NCI-H510A (cell line): ENCODE measurements at places on chromosomes 16 and 17.

DNA sequence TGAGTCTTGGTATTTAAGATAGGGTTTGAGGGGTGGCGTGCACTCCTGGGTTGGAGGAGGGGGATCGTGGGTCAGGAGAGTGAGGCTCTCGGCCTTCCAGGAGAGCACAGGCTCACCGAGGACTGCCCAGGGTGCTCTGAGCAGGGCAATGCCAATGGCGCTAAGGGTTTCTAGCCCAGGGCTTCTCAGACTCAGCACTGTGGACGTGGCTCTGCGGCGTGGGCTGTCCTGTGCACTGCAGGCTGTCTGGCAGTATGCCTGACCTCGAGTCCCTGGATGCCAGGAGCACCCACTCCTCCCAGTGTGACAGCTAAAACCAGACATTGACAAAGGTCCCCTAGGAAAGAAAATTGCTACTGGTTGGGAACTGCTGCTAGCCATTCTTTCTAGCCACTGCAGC is 37.2 kb upstream of the ENDOV start:
- no peak for DNase-seq

DNA sequence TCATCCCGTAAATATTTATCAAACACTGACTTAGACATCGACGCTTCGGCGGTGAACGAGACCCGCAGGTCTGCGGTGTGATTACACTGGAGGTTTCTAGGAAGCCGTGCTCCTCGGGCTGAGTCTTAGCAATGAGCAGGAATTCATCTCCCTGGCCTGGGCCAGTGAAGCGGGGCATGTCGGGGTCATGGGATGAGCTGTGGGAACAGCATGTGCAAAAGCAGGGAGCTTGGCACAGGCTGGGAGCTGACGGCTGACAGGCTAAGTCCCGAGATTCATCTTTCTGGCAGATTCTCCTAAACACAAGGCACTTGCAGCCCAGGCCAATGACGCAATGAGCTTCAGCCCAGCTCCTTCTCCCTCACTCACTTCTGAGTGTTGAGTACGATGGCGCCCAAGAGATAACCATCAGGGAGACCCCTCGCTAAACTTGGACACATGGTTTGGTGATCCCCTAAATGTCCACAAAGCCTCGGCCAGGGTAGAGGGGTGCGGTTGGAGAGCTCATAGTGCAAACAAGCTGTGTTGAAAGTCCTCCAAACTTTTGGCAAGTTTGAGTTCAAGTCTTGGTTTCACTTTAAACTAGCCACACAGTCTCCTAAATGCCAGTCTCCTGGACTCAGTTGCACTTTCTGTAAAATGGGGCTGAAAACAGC is 12.8 kb downstream of the CRISPLD2 start:
- DNase-seq = no peak

DNA sequence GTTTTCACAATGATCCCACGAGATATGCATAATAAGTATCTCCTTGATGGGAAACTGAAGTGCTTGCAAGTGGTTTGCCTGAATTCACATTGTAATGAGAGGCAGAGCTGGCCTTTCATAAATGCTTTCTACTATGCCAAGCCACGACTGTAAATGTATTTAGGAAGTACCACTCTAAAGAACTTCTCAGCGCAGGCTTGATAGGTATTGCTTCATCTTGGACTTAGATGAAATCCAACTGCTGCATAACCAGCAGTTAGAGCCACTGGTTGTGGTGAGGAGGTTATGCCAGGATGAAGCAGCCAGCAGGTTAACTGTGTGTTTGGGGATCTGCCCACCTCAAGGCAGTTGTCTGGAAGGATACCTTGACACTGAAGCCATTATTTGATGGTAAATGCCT is 26.8 kb downstream of the MARCHF10 start:
- DNase-seq = peak; percentile 34

DNA sequence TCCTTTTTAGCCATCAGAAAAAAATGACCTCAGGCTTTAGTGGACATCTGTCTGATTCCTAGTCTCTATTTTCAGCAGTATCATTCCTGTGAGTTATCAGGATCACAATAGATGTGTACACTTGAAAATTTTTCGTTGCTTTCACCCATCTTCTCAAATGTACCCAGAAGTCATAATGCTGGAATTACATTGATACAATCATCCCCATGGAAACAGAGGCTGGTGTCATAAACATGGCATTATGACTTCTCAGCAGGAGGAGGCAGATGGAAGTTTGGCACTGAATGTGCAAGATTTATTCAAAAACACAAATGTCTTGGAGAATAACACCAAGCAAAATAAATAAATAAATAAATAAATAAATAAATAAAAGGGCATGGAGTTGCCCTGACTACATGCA is 292.5 kb downstream of the PHKB start:
- DNase-seq = no peak

DNA sequence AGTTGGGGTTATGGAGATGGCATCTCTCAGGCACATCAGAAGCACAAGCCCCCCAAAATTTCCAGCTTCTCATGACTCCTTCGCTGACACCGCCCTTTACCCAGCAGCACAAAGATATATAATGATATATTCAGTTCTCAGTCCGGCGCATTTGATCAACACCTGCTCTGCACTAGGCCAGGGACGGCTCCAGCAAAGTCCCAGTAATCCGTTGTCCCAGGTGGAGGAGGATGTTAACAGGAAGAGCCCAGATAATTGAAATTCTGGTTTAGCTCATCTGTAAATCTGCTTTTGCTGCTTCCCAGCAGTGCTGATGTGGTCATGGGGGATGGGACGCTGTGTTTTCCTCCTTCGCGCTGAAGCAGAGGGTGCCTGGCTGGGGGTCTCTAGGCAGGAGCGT is 131.5 kb downstream of the OR1D5 start:
- no peak for DNase-seq

DNA sequence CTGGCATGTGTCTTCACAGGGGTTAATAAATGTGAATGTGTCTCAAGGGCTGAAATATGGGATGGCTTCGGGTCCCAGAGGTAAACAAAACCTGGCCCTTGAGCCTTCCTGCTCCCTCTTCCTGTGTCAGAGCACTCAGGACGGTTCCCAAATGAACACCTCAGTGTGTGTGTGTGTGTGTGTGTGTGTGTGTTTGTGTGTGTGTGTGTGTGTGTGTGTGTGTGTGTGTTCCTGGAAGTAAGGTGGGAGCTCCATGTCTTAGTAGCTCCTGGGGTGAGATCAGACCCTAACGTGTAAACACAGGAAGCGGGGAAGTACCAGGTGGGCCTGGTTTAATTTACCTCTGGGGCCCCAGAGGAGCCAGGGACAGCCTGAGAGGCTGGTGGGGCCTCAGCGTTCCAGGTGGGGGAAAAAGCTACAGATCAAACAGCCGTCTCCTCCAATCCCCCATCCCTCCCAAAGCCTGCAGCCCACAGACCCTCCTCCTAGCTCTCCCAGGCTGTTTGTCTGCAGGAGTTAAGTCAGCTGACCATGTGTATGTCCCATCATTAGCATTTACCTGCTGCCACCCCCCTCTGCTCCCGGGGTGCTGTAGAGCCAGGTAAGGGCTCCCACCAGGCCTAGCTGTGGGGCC is 6.1 kb downstream of the KIF19 start:
- peak; percentile 70 for DNase-seq

GRCh38 chr17:51184124-51184523 is 17.9 kb downstream of the NME2 start:
- DNase-seq = no peak

- DNase-seq = no peak
Observed at GRCh38 chr16:14608604-14609003, 21.5 kb downstream of the PARN start.

- DNase-seq = no peak
Observed at GRCh38 chr17:68356520-68356919, 65.2 kb downstream of the ARSG start.

GRCh38 chr16:88497561-88498462 is 44.7 kb downstream of the ZFPM1 start:
- DNase-seq = no peak

DNA sequence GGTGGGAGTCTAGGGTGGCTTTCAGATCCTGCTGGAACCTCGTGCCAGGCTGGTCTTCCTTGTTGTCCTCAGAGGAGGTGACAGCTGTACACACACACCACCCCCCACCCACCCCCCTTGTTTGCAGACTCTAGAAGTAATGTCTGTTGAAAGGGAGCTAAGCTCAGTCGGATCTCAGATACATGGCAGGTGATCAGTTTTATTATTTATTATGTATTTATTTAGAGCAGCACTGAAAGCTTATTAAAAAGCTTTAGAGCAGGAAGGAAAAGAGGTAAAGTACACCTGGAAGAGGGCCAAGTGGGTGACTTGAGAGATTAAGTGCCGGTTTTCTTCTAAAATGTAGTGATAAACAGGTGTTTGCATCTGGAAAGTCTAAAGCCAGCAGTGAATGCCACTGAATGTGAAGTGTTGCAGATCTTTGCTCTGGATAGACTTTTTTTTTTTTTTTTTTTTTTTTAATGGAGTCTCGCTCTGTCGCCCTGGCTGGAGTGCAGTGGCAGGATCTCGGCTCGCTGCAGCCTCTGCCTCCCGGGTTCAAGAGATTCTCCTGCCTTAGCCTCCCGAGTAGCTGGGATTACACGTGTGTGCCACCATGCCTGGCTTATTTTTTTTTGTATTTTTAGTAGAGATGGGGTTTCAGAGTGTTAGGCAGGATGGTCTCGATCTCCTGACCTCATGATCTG is 40.2 kb downstream of the FOXK2 start:
- peak; percentile 91 for DNase-seq

GRCh38 chr16:79173919-79174318 is 426.6 kb downstream of the MAF start:
- DNase-seq = no peak

DNA sequence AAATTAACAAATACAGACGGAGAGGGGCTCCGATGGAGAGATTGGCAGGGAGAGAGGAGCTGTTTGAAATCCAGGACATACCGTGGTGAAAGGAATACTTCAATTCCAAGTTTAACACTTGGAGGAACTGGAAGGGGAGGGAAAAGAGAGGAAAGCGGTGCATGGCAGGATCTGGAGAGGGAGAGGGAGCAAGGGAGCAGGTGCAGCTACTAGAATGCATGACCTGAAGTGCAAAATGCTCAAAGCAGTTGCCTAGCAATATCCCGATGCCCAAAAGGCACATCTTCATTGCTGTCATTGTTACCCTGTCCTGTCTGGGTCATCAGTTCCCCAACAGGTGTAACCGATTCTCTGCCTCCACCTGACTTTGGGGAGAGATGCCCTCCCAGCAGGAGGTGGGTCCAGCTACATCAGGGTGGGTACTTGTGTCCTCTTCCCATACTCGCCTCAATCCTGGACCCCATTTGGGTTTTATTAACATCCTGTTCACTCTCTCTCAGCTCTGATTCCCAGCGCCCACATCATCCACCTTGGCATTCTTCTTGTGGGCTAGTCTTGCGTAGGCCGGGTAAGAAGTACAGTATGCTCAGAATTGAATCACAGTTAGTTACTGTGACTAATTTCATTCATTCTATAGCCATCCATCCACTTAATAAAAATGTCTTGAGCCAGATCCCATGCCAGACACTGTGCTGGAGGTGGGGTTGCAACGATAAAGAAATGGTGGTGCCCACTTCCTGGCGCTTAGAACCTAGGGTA is 37.4 kb upstream of the EMP2 start:
- DNase-seq = no peak

- DNase-seq = no peak
Observed at GRCh38 chr17:81285179-81285878, 9.8 kb downstream of the SLC38A10 start.

GRCh38 chr17:78258323-78259191 is 27.1 kb downstream of the TMEM235 start:
- DNase-seq = no peak

- DNase-seq = no peak
Observed at GRCh38 chr17:76432004-76432403, 20.9 kb downstream of the UBE2O start.

DNA sequence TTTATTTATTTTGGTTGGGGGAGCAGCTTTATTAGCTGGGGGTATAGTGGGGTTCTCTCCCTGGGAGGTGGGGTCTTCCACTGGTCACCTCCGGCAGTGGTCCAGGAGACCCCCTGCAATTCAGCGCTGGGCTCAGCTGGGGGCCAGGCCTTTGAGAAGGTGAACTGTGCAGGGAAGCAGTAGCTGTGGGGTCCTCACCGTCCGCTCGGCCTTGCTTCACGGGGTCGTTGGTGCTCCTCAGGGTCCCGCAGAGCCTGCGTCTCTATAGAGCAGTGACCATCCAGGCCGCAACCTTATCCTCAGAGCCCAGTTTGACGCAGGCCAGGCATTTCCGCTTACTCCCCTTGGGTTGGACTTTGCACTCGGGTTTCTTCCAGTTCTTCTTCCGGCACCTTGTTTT is 1954.7 kb downstream of the TP53TG3F start:
- DNase-seq = no peak

DNA sequence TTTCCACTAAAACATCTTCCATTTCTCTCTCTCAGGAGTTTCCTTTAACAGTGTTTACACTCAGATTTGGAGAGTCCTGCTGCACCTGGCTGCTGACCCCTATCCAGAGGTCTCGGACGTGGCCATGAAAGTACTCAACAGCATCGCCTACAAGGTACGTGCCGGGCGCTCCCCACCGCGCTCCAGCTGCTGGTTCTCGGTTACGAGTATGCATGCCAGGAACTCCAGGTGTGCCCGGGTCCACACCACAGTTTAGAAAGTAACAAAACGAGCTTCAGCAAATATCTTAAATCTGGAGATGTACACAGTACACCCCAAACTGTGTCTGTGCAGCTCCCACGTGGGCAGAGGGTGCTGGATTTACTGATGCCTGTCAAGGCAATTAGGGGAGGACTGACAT is 82.9 kb upstream of the CHMP6 start:
- no peak for DNase-seq

GRCh38 chr16:58042001-58042885 is 16.7 kb downstream of the MMP15 start:
- no peak for DNase-seq
